Uterine smooth muscle cell (primary cell): ENCODE measurements at places on chromosomes 12 and 14. TPM values are rescaled to one million over a fixed set of nuclear protein-coding genes. Genes with fewer than 3 reads are reported as not detected.

Gene CCDC175
- not detected in 2 replicates for total RNA-seq

Gene C1QL4
- total RNA-seq = 0.37 and 0.77 TPM in 2 replicates

Gene SPIC
- not detected in 2 replicates for total RNA-seq

Gene CNTN1
- 16.2 and 30.8 TPM in 2 replicates for total RNA-seq

Gene PPP2R5C
- 90.4 and 117 TPM in 2 replicates for total RNA-seq

Gene PARPBP
- total RNA-seq = 10.1 and 28.1 TPM in 2 replicates

Gene CCND2
- total RNA-seq = 26.7 and 62.1 TPM in 2 replicates

Gene ZBTB42
- total RNA-seq = 2.7 and 3.1 TPM in 2 replicates
